Esophagus squamous epithelium (tissue), 5 donors: ENCODE measurements at places on chromosomes 12 and 14.

GRCh38 chr14:61636779-61637178, 58.5 kb upstream of the HIF1A start:
- DNase-seq: no peak

- no peak for DNase-seq
These were observed 69.9 kb downstream of the PLXNC1 start for GRCh38 chr12:94218233-94218632.

DNA sequence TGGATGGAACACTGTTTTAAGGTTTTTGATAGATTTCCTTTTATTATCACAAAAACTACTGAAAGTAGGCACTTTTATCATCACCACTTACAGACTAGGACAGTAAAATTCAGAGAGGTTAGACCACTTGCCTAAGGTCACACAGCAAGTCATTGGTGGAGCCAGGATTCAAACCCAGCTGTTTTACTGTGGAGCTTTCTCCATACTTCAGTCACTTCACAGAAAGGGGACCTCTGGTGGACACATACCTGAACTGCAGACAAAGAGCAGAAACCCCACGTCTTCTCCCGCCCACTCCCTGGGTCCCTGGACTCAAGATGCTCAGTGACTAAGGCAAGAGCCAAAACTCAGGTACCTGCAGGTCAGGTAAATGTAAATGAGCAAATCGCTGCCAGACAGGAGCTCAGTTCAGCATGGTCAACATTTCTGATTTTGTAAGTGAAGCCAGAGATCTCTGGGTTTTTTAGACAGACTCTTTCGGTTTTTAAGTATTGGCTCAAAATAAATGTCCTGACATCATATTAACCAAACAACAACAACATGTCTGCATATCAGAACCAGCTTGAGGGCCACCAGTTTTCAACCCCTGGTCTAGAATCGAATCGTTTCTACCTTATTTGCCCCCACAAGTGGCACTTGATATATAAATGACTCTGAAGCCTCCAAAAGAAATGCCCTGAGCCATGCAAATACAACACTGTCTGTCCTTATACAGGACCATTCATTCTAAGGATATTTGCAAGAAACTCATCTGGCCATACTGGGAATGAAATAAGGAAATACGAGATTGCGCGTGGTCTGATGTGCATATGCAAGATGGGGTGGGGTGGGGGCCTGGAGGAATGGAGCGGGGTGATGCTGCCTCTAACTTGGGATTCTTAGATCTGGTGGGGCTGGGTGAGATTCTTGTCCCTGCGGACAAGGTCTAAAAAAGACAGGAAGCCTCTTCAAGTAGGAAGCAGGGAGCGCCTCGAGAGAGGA, 110.9 kb downstream of the KSR2 start:
- DNase-seq: no peak

DNA sequence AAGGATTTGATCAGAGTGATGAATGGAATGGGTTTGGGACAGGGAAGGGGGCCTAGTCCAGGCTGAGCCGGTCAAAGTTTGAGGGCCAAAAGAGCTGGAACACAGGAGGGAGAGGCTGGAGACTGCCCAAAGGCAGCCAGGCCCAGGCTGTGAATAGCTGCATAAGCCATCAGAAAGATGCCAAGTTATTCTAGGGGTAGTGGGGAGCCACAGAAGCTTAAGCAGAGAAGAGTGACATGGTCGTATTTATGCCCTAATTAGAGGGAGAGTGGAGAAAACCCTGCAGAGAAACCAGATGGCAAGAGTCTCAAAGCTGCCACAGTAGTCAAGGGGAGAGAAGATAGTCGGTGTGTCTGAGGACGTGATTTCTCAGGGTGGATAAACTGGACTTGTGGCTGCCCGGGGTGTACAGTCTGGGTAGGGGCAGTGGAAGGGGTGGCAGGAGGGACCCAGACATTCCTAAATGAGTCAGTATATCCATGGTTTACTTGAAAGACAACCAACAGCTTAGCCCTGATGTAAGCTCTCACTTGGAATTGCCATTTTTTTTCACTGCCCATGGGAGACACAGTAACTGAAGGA, 99.2 kb downstream of the PRICKLE1 start:
- DNase-seq: no peak

GRCh38 chr12:54890339-54890738, 36.0 kb downstream of the MUCL1 start:
- no peak for DNase-seq

GRCh38 chr14:86675059-86675458, 1145.1 kb downstream of the FLRT2 start:
- DNase-seq: no peak

DNA sequence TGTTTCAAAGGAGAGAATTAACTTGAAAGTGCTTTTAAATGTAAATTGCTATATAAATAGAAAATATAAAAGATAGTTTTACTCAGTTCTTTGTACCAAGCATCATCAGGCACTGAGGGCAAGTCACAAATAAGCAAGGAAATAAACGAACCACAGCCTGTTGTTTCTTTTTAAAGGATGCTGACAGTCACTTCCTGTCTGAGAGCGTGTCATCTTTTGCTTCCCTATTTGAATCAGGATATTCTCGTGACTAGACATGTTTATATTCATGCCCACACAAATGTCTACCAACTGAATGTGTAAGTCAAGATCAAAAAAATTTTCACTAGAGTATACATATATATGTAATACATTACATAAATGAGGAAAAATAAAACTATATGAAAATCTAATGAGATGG, 31.4 kb upstream of the SLC2A13 start:
- no peak for DNase-seq
